NCI-H446 treated with DMSO at 0.1 percent for 48 hours (cell line): ENCODE measurements at places on chromosomes 6 and 20.

DNA sequence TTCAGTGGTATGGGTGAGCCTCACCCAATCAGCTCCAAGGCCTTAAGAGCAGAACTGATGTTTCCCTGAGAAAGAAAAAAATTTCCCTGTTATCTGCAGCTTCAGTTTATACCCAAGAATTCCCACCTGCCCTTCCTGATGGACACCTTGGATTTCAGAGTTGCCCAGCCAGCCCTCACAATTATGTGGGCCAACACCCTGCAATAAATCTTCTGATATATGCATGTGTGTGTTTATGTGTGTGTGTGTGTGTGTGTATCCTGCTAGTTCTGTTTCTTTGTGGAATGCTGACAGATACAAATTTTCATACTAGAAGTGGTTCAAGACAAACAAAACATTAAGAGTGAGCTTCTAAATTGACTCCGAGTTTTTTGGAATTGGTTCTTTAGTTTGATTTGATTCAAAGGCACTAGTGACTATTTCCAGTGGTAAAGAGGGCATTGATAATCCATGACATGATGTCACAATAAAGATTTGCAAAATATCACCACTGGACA lies 246.6 kb upstream of the BTBD3 start:
- no peak for DNase-seq

DNA sequence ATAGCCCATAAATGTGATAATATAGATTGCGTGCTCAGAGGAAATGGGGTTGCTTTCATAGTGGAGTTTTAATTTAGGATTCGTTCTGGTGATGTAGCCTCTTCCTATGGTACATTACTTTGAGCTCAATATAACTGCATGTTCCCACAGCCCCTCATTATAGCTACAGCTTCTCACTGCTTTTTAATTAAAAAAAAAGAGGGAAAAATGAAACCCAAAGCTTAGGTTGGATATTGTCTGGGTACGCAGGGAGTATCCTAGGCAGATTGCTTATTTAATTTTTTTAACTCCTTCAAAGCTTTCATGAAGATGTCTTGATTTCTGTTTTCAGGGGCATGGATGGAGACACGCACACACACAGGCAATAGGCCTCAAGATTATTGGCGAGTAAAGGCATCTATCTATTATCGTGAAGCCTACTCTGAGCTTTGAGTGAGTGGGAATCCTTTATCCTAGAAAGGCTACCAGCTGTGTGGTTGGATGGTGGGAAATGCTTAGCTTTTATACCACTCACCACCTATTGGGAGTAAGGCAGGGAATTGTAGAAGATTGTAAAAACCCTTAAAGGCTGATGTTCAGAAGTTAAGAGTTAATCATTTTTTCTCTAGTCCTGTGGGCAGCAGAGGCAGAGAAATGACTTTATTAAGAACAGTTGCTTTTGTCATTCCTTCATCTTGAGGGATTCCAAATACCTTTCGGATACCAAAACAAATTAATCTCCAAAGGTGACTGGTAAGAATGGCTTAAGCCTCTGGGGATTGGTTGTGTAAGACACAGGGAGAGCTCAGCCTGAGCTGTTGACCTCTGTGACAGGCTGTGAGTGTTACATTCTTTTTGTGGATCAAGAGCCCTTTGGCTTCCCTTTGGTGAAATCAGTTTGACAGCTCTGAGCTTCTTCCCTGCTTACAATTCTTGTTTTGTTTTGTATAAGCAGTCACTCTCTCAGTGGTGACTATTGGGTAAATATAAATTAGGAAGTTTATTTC lies 33.4 kb downstream of the CTNNBL1 start:
- no peak for DNase-seq

DNA sequence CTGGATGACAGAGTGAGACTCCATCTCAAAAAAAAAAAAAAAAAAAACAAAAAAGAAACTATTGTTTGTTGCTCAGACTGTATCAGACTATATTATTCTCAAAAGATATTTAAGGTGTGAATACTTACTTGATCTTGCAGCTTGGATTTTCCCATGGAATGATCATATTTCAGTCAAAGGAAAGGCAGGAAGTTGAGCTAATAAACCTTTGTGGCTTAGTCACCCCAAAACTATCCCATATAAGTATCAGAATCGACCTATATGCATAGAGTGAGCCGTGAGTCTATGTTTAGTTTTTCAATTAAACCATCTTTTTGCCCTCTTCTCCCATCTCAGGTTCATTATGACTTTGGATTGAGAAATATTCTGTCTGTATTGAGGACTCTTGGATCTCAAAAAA lies 152.6 kb downstream of the DNAH8 start:
- no peak for DNase-seq

DNA sequence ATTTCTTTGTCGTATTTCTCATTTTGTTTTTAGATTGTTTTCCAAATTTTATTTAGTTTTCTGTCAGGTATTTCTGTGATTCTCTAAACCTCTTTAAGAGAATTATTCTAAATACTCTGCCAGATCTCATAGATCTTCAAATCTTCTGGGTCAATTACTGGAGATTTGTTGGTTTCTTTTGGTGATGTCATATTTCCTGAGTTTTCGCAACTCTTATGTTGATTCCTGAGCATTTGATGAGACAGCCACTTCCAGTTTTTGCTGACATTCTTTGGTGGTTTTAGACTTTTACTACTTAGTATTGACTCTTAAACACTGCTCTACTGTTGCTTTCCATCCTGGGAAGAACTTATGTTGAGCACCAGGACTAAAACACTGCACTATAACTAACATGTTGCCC lies 21.9 kb downstream of the ADGB start:
- no peak for DNase-seq

GRCh38 chr6:56580271-56580670 lies 62.4 kb downstream of the DST start:
- DNase-seq, result no peak

DNA sequence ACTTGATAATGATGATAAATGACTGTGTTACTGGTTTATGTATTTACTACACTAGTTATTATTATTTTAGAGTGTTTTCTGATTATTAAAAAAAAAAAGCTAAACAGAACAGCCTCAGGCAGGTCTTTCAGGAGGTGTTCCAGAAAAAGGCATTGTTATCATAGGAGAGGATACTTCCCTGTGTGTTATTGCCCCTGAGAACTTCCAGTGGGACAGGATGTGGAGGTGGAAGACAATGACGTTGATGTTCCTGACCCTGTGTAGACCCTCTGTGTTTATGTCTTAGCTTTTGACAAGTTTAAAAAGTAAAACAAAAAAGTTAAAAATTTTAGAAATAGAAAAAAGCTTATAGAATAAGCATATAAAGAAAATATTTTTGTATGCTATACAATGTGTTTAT lies 49.1 kb downstream of the NCOA7 start:
- DNase-seq, result no peak

DNA sequence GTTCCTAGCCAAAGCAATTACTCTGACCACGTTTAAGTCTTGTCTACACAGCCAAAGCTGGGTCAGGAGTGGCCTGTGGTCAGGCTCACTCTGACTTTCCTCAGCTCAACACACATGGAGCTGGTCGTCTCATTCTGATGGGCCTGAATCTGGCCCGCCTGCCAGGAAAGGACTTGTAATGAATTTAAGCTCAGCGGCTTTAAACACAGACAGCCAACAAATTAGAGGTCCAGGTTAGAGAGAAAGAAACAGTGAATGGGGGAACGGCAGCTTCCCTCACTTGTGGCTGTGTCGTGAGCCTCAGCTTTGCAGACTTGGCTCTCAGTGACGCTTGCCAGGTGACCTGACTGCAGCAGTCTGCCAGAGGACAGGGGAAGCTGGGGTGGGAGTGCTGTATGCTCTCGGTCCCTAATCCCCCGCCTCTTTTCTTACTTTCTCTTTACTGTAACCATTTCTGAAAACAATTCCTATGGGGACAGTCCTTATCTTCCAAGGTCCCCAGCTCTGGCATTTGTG lies 121.9 kb upstream of the AGPAT4 start:
- no peak for DNase-seq

DNA sequence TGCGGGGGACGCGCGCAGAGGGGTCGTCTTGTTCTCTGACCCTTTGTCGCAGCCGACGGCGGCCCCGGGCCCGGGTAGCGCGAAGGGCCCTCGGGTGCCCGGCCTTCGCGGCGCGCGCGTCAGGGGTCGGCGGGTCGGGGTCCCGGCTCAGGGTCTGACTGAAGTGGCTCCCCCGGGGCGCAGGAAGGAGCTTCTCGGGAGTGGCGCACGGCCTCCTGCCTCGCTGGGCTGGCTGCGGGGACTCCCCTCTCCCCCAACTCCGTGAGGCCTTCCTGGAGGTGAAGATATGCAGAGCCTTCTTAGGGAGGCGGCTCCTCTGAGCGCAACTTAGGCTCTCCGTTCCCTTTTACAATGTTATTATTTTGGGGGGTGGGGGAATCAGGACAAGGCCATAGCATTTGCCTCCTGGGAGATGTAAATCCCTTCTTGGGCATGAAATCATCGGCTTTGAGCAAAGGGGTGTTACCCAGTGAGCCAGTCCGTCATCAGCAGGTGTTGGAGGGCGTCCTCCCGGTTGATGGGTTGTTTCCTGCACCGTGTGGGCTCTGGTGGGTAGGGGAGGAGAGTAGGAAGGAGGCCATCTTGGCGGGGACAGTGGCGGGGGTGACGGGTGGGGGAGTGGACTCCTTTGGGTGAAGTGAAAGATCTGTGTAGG lies 523 bp downstream of the CDS2 start:
- DNase-seq, result peak; percentile 13

GRCh38 chr6:51585264-51585663 lies 502.1 kb downstream of the PKHD1 start:
- no peak for DNase-seq

- no peak for DNase-seq
Observed at GRCh38 chr6:31293343-31293742, 21.5 kb upstream of the HLA-C start.

DNA sequence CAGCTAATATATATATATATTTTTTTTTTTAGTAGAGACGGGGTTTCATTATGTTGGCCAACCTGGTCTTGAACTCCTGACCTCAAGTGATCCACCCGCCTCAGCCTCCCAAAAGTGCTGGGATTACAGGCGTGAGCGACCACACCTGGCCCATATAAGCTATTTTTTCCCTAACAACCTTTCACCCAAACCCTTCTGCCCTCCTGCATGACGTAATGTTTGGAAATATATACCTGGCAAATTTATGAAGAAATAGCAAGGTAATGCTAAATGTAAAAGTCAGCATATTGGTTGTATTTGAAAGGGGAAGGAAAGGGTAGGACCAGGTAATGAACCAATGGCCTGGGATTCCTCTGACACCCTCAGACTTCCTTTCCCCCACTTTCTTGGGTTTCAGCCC lies 325.5 kb upstream of the ARID1B start:
- no peak for DNase-seq
